ENCODE measurements at places on chromosomes 11 and 22.

- DNase-seq, result no peak
Observed at GRCh38 chr11:17537261-17537660, 7.0 kb downstream of the USH1C start.

- no peak for DNase-seq
Observed at GRCh38 chr11:101516546-101516945, 67.3 kb downstream of the TRPC6 start.

DNA sequence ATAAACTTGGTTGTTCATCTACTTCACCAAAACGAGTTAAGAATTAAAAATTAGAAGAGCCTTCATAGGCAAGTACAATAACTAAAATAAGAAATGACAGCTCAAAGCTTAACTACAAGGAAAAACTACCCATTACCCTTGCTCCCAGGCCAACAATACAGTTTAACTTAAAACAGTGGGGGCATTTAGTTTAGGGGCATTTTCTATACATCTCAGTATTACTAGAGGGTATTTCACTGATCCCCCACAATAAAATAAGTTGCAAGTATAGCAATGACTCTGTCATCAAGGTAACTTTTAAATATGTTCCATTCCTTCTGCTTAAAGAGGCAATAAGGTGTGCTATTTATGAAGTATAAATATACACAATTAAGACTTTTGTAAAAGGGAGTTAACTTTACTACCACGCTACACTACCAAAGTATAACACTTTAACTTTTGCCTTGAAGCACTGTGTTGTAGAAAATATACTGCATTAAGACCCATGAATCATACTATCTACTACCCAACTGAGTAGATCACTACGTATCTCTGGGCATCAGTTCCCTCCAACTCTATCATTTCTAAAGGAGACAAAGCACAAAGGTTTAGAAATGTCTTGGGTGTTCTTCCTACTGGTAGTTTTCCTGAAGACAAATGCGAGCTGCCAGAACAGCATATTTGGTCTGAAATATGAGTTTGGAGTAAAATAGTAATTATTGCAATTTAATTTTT lies 29.8 kb downstream of the CHORDC1 start:
- DNase-seq, result no peak

GRCh38 chr11:48116437-48117228 lies 100.0 kb upstream of the OR4B1 start:
- DNase-seq, result no peak

- no peak for DNase-seq
Observed at GRCh38 chr22:25650833-25651232, 86.4 kb downstream of the GRK3 start.

- DNase-seq, result no peak
Observed at GRCh38 chr22:42608823-42609361, 5.8 kb downstream of the POLDIP3 start.

GRCh38 chr11:27698872-27699241 lies 1.4 kb downstream of the BDNF start:
- peak; percentile 73 for DNase-seq

- DNase-seq, result no peak
Observed at GRCh38 chr11:30310623-30311022, 12.3 kb upstream of the ARL14EP start.

GRCh38 chr11:41872426-41872825 lies 413.0 kb upstream of the LRRC4C start:
- DNase-seq, result no peak

GRCh38 chr11:1236316-1237127 lies 13.7 kb downstream of the MUC5B start:
- DNase-seq, result no peak

GRCh38 chr11:61983419-61983818 lies 16.0 kb upstream of the FTH1 start:
- DNase-seq, result no peak

- DNase-seq, result no peak
Observed at GRCh38 chr11:106670069-106670468, 348.2 kb downstream of the GUCY1A2 start.

- DNase-seq, result no peak
Observed at GRCh38 chr22:28768701-28769393, 3.6 kb upstream of the CCDC117 start.

- DNase-seq, result peak; percentile 29
Observed at GRCh38 chr22:41976070-41976901, 7.0 kb downstream of the SEPTIN3 start.

- DNase-seq, result no peak
Observed at GRCh38 chr22:22031183-22031945, 48.8 kb upstream of the TOP3B start.

DNA sequence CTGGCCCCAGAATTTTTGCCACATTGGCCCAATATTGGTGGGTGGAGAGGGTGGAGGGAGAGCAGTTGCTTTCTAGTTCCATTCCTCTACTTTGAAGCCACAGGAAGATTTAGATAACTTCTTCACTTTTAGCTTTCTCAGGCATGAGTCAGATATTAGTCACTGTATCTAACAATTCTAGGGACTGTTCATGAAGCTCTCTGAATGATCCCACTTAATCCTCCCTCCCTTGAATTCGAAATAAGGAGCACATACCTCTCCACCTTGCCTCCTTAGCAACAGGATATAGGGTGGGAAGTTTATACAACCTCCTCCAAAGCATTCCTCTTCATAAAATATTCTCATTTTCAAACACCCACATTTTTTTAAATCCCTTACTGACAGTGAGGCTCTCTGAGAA lies 13.5 kb downstream of the FSHB start:
- DNase-seq, result no peak

- no peak for DNase-seq
Observed at GRCh38 chr11:46675288-46675851, 25.0 kb downstream of the ARHGAP1 start.

DNA sequence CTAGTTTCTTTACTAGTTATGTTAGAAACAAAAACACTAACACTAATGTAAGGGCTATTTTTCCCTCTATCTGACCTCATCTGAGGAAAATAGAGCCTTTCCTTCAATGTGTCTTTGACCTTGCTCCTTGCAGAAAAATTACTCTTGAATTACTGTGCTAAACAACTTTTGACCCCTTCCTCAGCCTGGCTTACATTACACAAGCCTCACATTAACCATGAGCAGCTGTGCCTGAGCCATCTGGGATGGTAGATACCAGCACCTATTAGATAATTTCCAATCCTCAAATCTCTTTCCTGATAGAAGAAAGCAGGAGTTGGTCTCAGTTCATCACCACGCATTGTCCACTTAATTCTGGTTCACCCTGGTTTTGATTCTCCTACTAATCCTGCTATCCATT lies 134.4 kb upstream of the NCAM1 start:
- no peak for DNase-seq

- DNase-seq, result no peak
Observed at GRCh38 chr11:124581817-124582216, 12.0 kb downstream of the OR8A1 start.

DNA sequence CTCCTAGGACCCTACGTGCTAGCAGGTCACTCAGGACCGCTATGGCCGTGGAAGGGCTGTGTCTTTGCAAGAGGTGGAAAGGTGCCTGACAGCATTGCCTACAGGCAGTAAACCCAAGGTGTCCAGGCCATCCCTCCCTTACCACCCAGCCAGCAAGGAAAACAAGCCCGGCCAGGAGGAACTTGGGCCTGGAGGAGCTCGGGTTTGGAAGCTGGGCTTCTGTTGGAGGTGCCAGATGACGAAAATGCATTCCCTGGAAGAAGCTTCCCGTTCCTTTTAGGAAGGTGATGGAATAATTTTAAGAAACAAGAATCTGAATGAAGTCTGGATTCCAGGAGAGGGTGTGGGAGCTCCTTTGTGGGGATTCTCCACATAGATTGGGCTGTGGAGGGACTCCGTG lies 23.6 kb downstream of the FBLN1 start:
- DNase-seq, result no peak

DNA sequence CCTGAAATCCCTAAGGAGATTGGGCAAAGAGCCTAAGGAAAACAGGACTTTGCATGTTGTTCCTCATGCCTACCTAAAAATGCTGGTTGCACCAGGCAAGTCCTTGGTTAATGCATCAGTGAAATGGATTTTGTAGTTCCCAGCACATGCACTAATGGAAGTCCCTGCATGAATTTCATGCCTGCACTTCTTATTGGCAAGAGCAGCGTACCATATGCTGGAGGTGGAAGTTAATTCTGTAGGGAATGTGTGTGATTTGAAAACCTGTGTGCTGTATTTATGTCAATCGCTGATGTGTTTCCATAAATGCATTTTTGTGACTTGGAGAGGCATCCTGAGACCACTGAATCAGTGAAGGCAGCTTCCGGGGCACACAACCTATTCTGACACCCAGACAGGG lies 140.3 kb upstream of the MTNR1B start:
- DNase-seq, result no peak

- DNase-seq, result no peak
Observed at GRCh38 chr11:103735497-103736032, 300.9 kb upstream of the DDI1 start.

- no peak for DNase-seq
Observed at GRCh38 chr11:126124231-126124661, 61.6 kb upstream of the CDON start.

DNA sequence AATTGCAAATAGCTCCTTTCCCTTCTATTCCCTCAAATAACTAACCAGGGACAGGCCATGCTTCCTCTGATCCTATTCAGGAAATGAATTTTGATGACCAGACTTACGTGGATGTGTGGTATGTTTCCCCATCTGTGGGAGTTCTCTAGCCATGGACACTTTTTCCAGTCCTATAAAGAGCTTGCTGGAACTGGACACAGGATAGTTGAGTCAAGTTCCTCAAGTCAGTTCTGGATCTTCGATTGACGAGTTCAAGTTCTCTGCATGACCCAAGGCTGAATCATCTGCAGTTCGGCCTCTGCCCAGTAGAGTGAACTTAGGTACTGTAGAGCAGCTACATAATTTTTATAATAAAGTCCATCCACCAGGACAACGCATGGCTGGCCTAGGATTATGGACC lies 52.7 kb upstream of the CCND1 start:
- DNase-seq, result no peak

DNA sequence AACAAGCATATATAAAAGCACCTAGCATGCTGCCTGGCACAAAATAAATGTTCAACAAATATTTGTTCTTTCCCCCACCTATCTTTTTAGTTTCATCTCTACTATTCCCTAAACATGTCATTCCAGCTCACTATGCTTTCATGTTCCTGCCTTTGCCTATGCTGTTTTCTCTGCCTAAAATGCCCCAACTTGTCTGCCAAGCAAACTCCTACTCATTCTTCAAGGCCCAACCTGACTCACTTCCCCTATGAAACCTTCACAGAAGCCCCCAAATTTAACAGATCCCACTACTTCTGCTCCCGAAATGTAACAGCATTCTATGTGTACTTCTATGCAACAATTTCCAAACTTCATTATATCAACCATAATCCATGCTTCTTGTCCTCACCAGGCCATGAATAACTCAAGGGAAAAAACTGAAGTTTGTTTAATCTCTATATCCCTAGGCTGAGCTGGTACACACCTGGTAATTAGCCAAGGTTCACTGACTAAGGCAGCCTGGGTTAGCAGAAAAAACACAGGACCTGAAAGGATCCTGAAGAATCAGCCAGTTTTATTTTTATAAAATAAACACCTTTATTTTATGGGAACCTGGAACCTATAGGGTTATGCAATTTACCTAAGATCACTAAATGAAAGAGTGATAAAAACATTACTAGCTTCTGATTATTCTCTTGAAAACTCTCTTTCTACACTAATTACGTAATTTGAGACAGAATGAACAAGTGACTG lies 72.2 kb downstream of the PAK1 start:
- no peak for DNase-seq

GRCh38 chr11:112596324-112596723 lies 335.7 kb upstream of the PLET1 start:
- DNase-seq, result no peak

GRCh38 chr11:119145551-119145950 lies 3.3 kb upstream of the ABCG4 start:
- no peak for DNase-seq

- no peak for DNase-seq
Observed at GRCh38 chr11:132501356-132501755, 1030.9 kb downstream of the OPCML start.

DNA sequence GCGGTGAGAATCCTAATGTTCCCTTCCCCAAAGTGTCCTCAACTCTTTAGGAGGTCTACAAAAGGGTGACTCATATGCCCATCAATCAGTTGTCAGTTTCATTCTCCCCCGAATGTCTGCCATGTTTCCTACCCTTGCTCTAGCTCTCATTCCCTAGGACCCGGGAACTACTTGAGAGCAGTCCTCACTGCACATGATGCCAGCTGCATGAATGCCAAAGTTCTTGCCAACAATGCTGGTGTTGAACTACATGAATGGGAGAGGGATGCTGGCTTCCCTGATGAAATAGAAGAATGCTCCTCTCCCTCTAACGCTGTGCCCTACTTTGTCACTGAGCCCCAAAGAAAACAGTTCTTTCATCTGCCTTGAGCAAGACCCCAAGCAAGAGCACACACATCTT lies 12.5 kb upstream of the FSHB start:
- no peak for DNase-seq

GRCh38 chr11:1120532-1121330 lies 37.0 kb upstream of the MUC5AC start:
- no peak for DNase-seq

DNA sequence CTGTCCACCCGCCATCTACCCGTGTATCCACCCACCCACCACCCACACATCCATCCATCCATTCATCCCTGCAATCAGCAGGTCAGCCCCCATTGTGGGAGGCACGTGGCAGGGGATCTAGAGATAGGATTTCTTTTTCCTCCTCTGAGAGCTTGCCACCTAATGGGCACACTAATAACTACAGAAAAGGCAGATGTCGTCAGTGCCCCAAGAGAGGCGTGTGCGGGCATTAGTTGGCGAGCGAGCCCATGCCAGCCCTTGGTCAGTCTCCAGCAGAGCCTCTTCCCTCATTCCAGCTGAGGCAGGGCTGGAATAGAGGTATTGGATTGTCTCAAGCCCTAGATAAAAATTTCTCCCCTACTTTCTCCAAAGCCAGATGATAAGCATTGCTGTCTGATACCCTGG lies 9.7 kb downstream of the USP2 start:
- no peak for DNase-seq

DNA sequence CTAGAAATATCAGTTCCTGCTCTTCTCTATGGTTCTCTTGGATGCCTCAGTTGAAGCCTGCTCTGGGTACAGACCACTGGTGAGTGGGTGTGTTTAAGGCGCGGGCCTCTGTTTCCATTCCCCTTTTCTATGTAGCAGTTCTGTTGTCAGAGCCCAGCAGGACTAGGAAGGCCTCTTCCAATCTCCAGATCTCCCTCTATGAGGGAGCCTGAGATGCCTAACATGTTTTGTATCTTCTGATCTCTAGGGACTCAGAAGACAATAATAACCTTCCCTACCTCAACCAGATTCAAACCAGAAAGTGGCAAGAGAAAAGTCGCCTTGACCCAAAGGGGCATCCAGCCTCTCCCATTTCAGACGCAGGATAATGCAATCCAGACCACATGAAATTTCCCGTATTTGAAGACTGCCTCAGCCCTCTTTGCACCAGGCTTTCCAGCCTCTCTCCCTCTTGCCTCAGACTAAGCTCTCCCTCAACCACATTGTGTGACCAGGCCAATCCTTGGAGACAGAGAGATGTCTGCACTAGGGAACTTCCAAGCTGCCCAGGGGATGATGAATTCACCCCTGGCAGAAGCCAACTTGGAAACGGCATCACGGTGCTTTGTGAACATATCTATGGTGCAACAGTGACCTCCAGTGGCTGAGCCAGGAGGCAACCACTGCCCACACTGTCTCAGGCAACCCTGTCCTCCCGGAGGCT lies 150.1 kb upstream of the UBASH3B start:
- DNase-seq, result peak; percentile 14

Data from stimulated activated CD4-positive, alpha-beta T cell treated with anti-CD3 and anti-CD28 coated beads, Interleukin-12 subunit alpha, Interleukin-12 subunit beta, amount 100 ng/mL, for 24 hours (primary cell).